ENCODE measurements at places on chromosomes 2 and 18. TPM values are rescaled to one million over a fixed set of nuclear protein-coding genes. Genes with fewer than 3 reads are reported as not detected.

The TMEM37 gene
- 5.5 TPM for total RNA-seq

DNA sequence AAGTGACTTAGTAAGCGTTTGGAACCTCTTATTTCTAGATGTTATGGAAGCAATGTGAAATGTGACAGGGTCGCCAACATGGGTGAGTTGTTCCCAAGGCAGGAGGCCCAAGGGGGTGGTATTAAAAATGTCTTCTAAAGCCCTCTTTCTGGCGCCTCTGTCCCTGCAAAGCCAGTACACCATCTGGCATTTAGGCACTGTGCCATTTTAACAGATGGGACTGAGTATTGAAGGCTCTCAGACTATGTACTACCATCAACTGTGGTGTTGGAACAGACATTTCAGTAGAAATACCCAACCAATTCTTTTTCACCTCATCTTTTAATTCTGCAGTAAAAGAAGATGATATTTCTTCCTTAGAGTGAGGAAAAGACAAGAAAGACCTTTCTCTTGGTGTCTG, 384.5 kb upstream of the MMADHC start:
- no peak for DNase-seq

DNA sequence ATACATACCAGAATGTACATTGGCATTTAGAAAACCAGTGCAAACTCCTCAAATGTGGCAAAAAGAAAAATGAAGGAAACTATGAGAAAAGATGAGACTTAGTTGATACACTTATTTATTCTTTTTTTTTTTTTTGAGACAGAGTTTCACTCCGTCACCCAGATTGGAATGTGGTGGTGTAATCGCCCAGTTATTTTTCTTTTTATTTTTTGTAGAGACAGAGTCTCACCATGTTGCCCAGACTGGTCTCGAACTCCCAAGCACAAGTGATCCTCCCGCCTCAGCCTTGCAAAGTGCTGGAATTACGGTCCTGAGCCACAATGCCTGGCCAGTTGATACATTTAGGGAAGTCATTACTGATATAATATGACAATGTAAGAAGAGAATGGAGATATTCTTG, 274.2 kb upstream of the LRATD1 start:
- DNase-seq, result no peak

DNA sequence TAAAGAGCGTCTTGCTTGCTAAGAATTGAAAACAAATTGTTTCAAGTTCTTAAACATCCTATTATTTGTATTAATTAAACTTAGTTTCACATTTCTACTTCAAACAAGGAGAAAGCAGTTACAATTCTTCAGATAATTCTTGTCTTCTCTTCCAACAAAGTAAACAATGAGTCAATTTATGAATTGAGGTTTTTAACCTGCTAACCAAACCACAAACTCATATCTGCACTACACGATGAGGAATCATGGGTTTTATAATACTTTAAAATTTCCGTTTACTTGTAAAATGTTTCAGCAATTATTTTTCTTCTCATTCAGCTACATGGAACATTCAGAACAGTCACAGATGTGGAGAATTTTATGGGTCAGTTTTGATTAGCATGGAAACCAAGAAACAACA, 114.2 kb downstream of the SPIRE1 start:
- DNase-seq, result no peak

The FBXO36 gene
- total RNA-seq, result 6.7 TPM

DNA sequence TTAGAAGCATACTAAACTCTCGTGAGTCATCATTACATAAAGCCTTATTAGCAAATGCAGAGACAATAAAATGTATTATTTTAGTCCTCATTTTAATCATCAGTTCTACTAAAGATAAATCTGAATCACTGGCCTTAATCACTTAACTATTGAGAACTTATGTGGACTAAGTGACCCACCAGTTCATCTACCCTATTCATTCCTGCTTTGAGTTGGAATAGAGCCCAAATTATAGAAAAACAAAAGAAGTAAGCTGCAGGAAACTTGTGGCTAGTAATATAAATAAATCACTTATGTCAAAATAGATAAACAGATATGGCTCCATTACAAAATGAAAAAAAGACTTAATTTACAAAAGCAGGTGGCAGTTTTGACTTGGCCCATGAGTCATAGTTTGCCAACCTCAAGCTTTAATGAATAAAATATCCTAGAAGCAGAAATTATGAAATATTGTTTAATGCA, 851.8 kb upstream of the CRIM1 start:
- DNase-seq, result no peak

GRCh38 chr2:75102011-75102410, 97.3 kb downstream of the TACR1 start:
- DNase-seq, result no peak

DNA sequence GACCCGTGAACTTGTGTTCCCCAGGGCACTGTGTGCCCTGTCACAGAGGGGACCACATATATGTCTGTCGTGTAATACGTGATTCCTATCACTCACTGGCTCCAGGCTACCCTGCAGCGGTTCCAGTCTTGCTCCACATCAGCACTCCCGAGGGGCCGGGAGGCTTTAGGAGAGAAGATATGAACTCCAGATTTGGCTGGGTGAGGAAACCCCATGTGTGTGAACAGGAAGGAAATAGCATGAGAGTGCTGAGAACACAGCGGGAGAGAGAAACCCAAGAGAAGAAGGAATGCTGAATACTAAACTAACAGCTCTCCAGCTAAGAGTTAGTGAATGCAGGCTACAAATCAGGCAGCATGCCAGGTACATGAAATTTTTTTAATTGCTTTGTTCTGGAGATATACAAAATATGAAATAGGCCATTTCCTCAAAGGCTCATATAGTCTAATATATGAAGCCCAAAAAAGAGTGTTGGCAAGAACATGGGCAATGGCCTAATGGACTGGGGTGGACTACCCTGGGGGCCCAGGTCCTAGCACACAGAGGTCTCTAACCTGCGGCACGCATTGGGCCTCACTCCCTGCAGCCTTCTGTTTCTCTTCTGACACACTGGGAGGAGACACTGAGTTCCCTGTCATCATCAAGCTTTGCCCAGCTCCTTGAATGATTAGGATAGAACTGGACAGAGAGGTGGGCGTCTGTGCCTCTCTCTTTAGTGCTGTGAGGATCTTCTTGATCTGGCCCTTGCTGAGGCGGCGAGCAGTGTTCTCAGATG, 372.8 kb upstream of the RAB6C start:
- no peak for DNase-seq

DNA sequence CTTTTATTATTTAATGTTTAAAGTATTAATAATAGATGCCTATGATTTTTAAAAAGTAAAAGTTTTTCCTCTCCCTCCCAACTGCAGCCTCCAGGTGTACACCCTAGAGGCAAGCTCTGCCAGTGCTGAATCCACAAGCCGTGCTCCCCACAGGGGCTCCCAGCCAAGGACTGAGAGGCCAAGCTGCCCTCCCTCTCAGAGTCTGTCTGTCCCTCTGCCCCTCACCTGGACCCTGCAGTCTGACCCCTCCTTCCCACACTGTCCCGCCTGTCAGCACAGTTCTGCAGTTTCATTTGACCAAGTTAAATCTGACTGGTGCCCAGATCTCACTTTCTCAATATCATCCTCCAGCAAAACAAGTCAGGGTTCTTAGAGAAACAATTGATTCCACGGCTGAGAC, 14.8 kb upstream of the PROC start:
- DNase-seq, result no peak

- no peak for DNase-seq
These were observed 3.2 kb downstream of the GPR17 start for GRCh38 chr2:127649100-127649611.

- DNase-seq, result peak; percentile 33
These were observed 762 bp upstream of the SPOPL start for GRCh38 chr2:138500592-138501424.

- DNase-seq, result no peak
These were observed 89.5 kb downstream of the CERS6 start for GRCh38 chr2:168545439-168546082.

GRCh38 chr2:60355849-60356261, 197.6 kb downstream of the BCL11A start:
- DNase-seq, result no peak

The TMEM17 gene
- total RNA-seq, result 2.6 TPM

- DNase-seq, result no peak
These were observed 1002.4 kb upstream of the KLHL29 start for GRCh38 chr2:22382479-22383169.

The MAP3K19 gene
- total RNA-seq, result not detected

- DNase-seq, result no peak
These were observed 343.9 kb upstream of the MMADHC start for GRCh38 chr2:149931486-149931885.

GRCh38 chr2:47033102-47033880, 117.7 kb upstream of the MCFD2 start:
- no peak for DNase-seq

The UPP2 gene
- total RNA-seq, result not detected

DNA sequence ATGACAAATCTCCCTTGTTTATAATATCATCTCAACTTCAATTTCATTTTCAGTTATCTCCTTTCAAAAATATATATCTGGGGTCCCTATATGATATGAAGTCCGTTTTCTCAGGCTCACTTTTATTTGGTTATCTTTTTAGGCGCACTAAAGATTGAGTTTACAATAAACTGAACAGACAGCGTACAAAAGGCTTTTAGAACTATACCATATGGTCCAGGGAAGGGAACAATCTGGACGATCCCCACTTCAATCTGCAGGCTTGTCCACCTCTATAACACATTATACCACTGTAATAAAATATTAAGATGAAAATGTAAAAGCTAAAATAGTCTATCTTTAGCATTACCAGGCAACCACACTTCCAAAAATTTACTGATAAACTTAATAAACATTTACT, 289.9 kb downstream of the ZEB2 start:
- no peak for DNase-seq

DNA sequence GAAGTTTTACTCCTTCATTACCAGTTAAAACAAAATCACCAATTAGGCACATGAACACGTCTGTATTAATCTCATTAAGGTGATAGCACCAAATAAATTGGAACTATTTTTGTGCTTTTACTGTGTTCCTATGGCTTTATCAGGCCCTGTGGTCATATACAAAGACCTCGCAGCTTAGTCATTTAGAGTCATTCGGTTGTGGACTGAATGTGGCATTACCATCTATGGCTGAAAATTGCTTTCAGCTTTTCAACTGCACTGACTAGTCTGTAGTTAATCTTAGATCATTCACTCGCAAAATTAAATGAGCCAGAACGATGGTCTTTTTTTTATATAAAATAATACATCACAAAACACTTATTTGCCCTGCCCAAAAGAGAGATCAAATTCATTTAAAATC, 601.7 kb downstream of the NR4A2 start:
- DNase-seq, result no peak

GRCh38 chr2:8918412-8918811, 81.0 kb upstream of the KIDINS220 start:
- DNase-seq, result no peak

DNA sequence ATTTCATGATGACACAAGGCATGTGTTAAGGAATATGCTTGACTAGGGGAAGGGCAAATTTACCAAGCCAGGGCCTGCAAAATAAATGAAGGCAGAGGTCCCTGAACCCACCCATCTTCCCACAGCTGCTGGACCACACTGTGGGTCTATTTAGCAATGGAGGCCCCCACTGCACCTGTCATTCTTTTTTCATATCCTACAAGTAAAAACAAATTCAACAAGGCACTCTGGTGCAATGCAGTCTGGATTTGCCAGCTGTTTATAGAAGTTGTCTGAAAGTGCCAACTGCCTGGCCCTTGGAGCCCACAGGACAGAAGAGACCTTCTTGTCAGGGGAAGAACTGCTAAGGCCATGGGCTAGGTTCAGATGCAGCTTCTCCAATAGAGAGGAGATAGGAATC, 112.8 kb upstream of the ATL2 start:
- no peak for DNase-seq

The SLC5A7 gene
- not detected for total RNA-seq

GRCh38 chr2:130870779-130871178, 34.1 kb downstream of the ARHGEF4 start:
- no peak for DNase-seq

The TBR1 gene
- not detected for total RNA-seq

The TUBB8B gene
- not detected for total RNA-seq

The IHH gene
- total RNA-seq, result 0.11 TPM

DNA sequence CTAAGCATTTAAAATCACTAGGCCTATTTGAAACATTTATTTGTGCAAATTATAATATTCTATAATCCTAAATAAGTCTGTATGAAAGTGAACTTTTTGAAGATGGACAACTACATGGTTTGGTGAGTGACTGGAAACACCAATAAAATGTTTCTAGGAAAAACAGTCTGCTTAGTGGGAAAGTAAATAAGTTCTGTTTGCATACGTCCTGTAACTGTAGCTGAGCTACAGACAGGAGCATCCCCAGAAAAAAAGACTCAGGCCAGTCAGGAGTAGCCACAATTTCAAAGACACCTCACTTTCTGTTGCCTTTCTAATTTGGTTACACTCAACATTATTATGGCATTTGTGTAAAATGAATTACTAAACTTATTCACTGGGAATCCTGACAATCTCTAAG, 28.4 kb upstream of the KCNJ3 start:
- DNase-seq, result no peak

The SCN9A gene
- total RNA-seq, result 3.8 TPM
